ENCODE measurements at places on chromosomes 7 and 10.

DNA sequence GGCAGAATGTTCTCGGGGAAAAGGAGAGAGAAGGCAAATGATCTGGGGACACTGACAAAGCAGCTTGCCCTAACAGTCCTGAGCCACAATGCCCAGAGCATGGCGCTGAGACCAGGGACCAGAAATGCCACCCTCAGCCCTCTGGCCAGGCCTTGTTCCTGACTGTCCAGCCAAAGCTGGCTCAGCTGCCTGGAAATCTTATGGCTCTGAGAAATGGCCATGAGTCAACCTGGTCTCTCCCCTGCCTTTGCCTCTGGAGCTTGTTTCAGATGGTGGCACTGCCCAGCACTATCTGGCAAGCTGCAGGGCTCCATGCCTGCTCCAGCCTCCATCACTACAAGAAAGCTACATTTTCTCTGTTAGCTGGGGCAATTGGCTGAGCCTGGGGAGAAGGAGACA, 90.5 kb upstream of the PLXNA4 start:
- peak; percentile 4 for DNase-seq

- peak; percentile 75 for DNase-seq
Measured at GRCh38 chr10:87659571-87660483, at the start of gene PAPSS2. Gene PAPSS2 (plus strand): TSS chr10:87659878. CDS start chr10:87659982, 104 bp downstream.

- no peak for DNase-seq
Measured at GRCh38 chr7:106871793-106872571, 6.9 kb downstream of the PIK3CG start.

- no peak for DNase-seq
Measured at GRCh38 chr10:114590993-114591392, 67.1 kb downstream of the ABLIM1 start.

GRCh38 chr10:119416855-119417254, 125.7 kb downstream of the RGS10 start:
- DNase-seq: peak; percentile 80

- DNase-seq: no peak
Measured at GRCh38 chr10:129079705-129080104, 387.3 kb upstream of the MGMT start.

DNA sequence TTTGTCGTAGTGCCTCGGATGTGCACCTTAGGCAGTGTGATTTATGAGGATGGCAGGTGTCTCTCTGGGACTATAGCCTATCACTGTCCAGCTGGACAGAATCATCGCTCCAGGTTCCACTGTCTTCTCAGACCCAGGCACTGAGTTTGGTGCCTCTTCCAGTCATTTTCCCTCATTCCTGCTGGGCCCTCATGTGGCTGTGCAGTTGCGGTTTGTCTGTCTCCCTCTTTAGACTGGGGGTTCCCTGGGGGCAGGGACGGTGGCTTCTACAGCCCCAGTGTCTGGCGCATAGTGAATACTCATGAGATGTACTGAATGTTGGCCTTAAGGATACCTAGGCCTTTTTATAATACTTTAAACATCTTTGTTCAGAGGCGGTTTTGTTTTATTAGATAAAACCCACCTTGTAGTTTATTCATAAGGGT, 28.9 kb downstream of the CCM2 start:
- DNase-seq: no peak
